ENCODE measurements at places on chromosomes 5 and 9.

DNA sequence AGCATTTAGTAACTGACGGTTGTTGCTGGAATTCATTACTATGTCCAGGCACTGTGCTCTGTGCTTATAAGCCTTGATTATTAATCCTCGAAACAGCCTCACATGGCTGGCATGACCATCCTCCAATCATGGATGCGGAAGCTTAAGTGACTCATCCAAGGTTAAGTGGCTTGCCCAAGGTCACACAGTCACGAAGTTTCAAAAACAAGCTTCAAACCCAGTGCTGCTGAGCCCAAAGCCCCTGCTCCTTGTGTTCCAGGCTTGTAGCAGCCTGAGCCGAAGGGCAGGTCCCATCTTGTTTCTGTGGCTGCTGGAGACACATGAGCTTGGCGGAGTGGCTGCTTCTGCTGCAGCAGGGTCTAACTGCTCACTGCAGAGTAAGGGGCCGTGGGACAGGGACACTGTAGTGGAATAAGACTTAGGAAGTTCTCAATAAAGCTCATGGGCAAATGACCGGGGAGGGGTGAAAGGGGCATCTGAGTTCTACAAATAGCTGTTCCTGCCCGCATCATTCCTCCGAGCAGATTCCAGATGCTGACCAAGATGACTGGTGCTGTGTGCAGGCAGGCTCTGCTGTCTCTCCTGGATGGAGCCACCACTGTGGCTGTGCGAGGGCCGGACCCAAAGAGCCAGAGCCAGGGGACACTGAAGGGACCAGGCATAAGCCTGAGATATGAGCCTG lies 32.4 kb downstream of the WHRN start:
- DNase-seq = no peak

DNA sequence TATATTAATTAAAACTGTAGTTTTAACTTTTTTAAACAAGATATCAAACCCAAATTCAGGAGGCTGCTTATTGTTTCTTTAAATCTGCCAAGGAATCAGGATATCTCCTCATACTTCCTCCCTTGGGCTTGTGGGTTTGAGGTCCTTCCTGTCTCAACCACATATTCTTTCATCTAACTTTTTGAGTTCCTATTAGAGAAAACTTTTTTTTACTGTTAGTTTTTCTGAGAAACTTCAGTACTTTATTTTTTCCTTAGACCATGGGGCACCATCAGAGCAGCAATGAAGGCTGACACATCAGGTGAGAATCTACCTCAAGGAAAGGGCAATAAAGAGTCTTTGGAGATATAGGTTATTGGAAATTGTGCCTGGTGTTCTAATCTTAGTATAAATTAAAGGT lies 56.7 kb downstream of the TSSK1B start:
- no peak for DNase-seq

DNA sequence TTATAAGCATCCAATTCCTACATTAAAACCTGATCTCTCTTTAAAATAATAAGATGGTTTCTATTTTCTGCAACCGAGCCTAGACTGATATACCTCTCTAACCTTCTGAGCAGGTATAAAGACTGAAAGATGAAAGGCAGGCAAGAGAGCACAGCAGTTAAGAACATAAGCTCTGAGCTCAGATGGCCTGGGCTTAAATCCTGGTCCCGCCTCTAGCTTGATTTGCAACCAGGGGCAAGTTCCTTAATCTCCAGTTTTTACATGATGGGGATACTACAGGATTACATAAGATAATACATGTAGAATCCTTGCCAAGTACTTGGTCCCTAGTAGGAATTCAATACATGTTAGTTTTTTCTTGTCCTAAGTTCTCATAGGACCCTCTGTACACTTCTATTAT lies 33.9 kb downstream of the SLC24A2 start:
- DNase-seq = no peak

DNA sequence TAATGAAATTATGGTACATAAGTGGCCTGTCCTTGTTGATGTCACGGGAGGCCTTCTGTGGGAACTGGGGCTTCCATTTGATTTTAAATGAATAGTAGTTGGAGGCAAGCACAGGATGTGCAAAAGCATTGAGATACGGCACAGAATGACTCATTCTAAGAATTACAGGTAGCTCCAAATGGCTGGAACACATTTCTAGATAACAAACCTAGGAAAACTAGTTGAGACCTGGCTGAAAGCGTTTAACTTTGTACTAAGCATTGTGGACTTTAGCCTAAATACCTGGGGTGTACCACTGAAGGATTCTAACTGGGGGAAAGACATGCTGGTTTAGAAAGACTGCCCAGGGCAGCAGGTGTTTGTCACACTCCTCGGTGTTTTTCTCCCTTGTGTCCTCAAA lies 9.4 kb downstream of the SKP2 start:
- no peak for DNase-seq

DNA sequence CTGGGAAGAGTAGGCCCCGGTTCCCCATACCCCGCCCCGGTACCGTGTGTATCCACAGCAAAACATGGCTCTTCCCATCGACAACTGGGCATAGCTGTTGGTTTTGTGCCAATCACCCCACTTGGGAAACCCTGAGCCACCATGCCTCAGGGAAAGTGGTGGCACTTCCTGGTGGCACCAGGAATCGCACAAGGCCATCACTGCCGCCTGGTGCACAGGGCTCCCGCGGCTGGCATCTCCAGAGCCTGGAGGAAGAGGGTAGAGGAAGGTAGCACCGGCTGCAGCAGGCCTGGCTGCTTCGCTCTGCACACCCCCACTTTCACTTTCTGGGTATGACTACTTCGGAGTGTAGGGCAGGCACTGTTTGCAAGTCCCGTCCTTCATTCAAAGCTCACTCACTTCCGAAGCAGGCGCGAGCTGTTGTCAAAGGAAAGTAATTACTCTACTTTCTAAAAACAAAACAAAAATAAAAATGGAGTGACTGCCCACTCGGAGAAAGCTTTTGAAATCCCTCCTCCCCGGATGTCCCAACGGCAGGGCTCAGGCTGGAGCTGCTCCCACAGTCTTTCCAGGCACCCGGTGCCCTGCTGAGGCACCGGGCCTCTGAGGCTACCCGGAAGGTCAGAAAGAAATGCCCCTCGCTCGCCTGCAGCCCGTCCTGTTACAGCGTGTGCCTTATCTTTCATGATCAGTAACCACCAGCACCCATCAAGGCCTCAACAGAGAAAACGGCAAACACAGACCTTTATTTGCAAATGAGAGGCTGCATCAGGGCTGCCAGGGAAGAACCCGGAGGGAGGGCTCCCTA lies 2.0 kb downstream of the BRD3 start:
- peak; percentile 84 for DNase-seq

DNA sequence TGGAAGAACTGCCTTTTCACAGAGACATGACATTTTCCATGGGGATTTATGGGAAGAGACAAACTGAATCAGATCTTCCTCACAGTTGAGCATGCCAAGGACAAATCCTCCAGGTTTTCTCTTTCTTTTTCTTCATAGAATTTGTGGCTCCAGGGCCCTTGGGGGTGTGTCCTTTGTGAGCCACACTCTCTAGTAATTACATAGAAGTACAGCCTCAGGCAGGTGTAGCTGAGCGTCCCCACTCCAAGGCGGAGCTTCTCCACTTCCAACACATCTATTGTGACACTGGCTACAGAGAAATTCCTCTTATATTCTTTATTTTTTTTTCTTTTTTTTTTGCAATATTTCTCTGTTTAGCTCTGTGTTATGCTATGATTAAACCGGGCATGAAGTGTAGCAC lies 420.5 kb upstream of the CD180 start:
- no peak for DNase-seq

DNA sequence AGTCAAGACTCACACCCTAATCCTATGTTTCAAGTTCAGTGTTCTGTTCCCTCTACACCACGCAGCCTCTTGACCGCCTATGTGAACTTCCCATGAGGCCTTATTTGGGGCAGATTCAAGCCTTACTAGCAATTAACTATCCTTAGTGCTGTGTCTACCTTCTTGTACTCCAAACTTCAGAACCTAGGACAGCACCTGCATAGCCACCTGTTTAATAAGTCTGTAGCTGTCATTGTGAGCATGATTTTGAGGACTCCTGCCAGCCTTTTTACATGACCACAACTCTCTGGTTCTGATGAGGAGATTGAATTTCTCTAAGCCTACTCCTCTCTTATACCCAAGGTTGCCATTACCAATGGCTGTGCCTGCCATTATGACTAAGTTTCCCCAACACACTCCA lies 50.8 kb upstream of the PCSK1 start:
- DNase-seq = peak; percentile 48

- no peak for DNase-seq
Observed at GRCh38 chr5:178213748-178214151, 9.4 kb downstream of the HNRNPAB start.

- DNase-seq = no peak
Observed at GRCh38 chr9:96626912-96627311, 7.3 kb upstream of the CDC14B start.

DNA sequence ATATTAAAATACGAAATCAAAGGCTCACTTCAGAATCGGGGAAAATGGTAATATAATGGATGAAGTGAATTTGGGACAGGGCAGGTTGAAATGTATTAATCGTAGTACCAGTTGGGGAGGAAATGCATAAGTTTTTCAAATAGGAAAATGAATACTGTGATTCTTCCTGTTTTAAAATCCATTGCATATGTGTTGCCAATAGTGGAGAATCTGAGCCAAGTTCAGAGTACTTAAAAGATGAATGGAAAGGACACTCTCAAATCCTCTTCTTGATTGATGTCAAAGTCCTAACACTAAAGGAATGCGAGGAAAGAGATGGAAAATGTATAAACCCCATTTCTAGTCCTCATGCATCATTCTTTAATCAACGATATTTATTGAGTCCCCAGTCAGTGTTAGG lies 160.9 kb upstream of the CCNG1 start:
- DNase-seq = no peak

- DNase-seq = no peak
Observed at GRCh38 chr9:23596913-23597634, 229.0 kb downstream of the ELAVL2 start.

GRCh38 chr5:133927300-133928180 lies 40.9 kb downstream of the C5orf15 start:
- DNase-seq = no peak

DNA sequence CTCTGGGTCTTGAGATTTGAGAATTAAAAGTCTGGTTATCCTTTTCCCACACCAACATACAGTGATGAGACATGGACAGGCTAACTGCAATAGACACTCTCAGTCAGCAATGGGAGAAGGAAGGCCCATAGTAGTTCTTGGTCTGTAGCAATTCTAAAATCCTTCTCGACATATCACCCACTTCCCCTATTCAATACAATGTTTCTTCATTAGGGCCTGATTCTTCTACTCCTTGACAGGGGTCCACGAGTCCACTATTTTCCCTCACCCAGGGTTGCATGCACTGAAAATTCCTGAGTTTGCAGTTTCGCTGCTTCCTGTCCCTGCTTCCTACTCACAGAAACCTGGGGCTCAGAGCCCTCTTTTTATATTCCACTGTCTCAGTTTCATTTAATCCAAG lies 402.8 kb downstream of the MAT2B start:
- DNase-seq = no peak

DNA sequence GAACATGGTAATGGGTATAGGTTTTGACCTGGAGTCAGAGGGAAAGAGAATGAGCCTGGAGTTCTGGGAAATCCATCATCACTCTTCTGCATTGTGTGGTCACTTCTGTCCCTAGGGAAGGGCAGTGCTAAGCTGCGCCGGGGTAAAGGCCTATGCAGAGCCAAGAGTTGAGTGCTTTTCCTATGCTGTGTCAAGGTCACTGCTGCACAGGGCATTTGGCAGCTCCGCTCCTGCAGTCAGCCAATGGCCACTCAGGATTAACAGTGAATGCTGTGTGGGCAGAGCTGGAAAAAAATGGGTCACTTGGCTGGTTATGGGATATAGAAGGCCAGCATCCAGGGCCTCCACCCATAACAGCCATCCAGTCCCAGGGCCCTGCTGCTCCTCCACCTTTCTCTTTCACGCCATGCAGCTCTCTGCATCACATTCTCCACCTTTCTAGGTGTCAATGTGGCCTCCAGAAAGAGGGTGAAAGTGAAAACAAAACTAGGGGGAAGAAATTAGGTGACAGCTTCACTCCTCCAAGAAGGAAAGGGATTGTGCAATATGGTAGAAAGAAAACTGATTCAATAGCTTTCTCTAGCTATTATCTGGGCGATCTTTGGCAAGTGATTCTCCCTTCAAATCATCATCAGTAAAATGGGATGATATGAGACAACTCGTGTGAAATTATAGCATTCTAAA lies 279.3 kb upstream of the ANKRD55 start:
- peak; percentile 30 for DNase-seq

DNA sequence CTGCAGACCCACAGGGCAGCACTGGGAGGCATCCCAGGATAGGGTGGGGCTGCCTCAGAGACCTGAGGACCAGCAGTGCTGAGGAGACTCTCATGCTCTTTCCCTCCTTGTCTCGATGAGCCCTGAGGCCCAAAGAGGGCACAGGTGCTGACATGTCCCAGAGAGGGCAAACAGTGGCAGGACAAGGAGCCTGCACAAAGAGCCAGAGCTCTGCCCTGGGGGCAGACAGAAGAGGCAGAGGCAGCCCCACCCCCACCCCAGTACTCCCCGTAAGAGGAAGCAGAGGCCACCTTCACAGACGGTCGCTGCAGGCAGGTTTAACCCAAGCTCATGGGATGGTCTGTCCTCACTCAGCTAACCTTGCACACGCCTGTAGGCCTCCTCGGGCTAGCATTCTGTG lies 29.4 kb upstream of the TTLL11 start:
- DNase-seq = no peak

DNA sequence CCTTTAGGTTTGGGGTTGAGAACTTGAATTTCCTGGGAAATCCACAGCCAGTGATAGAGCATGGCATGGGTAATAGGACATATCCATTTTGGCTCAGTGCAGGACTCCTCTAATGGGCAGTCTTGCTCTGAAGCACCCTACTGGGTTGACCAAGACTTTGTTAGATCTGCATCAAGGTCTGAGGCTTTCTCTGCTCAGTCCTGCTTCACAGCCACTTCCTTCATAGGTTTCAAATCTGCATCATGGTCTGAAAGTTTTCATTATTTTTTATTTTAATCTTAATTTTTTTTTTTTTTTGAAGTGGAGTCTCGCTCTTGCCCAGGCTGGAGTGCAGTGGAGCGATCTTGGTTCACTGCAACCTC lies 36.5 kb downstream of the KIF2A start:
- DNase-seq = no peak

DNA sequence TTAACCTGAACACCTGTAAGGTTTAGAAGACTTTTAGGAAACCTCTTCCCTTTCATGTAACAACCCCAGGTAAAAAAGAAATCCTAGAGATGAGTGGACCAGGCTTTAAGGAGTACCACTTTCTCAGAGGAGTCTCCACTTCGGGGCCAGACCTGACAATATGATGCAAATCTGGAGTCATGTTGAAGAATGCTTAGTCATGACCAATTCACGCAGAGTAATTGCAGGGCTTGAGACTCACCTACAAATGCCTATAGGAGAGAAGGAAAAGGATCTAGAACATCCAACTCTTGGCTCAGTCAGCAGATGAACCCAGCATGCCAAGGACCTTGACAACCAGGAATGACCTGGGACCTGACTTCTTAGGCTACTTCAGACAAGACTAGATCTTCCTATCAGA lies 235.4 kb downstream of the DOCK8 start:
- DNase-seq = no peak

GRCh38 chr9:129886226-129887174 lies 51.2 kb downstream of the USP20 start:
- DNase-seq = no peak

GRCh38 chr5:173473288-173473687 lies 143.2 kb downstream of the BOD1 start:
- peak; percentile 54 for DNase-seq

Measured in GM23248 (cell line).